ENCODE measurements at places on chromosomes 3 and 15.

- DNase-seq: no peak
These were observed 11.4 kb downstream of the TIPARP start for GRCh38 chr3:156685752-156686151.

- DNase-seq: peak; percentile 10
These were observed 8.2 kb upstream of the GRIP2 start for GRCh38 chr3:14548321-14548729.

- DNase-seq: no peak
These were observed 1280.4 kb downstream of the NSUN3 start for GRCh38 chr3:95343228-95343627.

- DNase-seq: no peak
These were observed 58.8 kb downstream of the GADL1 start for GRCh38 chr3:30835667-30836066.

GRCh38 chr3:71681224-71681668, 44.0 kb downstream of the EIF4E3 start:
- DNase-seq: no peak

Data from stimulated activated CD8-positive, alpha-beta memory T cell treated with anti-CD3 and anti-CD28 coated beads, Interleukin-7, amount 100 ng/mL, for 1 hour (primary cell).